ENCODE measurements at places on chromosomes 12 and 14. TPM values are rescaled to one million over a fixed set of nuclear protein-coding genes. Genes with fewer than 3 reads are reported as not detected.

Gene EIF2S3B
- 1.8 TPM for total RNA-seq

- DNase-seq, result no peak
Observed at GRCh38 chr12:44380861-44381260, 495.3 kb downstream of the NELL2 start.

DNA sequence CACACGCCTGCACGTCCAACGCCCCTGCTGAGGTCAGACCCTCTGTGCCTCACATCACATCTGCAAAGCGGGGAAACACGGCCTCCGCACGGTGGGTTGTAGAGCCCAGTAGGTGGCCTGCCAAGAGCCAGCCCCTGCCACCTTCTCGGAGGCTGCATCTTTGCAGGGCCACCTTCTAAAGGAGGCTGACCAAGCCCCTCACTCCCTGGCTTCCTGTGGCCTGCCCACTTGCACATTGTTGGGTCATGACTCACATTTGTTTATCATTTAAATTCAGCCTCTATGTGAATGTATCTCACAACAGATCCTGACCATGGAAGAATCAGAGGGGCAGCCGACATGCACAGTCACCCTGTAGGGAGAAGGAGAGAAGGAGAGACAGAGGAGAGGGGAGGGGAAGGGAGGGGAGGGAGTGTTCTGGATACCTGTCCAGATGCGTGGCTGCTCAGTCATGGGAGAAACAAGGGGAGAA, 319.5 kb upstream of the DIO3 start:
- no peak for DNase-seq

Gene STYK1
- 0.79 TPM for total RNA-seq

Gene SYT10
- 1.2 TPM for total RNA-seq

Gene NKX2-1
- total RNA-seq, result not detected

Gene CLEC7A
- total RNA-seq, result not detected

Gene LMBR1L
- total RNA-seq, result 143 TPM

GRCh38 chr12:131088701-131089530, 135.2 kb downstream of the ADGRD1 start:
- DNase-seq, result peak; percentile 6

- no peak for DNase-seq
Observed at GRCh38 chr12:31205054-31205453, 120.9 kb downstream of the SINHCAF start.

- no peak for DNase-seq
Observed at GRCh38 chr14:45140661-45141187, 5.0 kb downstream of the FANCM start.

DNA sequence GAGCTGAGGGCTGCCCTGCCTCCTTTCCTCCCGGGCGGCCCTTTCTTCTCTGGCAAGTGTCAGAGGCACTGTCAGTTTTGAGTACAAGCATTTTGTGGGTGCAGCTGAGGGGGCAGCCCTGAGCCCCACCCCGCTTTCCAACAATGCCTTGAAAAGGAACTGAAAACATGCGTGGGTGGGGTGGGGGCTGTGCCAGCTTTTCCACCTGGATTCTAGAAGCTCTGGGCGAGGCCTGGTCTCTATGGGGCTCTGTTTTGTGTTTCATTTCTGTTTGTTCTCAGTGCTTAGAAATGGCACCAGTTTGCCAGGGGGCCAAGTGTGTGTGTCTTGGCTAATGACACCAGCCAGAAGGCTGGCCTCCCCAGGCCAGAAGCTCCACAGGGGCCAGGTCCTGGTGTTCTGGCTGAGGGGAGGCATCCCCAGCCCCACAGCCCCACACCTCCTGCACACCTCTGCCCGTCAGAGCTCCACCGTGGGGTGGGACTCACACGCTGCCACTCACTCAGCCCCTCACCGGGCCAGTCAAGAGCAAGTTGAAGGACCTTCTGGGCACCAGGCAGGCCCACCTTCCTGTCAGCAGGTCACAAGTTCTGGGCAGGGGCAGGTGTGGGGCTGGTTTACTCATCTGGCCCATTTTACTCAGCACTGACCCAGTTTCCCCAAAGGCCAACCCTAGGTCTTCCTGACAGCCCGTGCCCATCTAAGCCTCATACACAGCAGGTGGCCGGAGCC, 155.1 kb downstream of the CALM1 start:
- DNase-seq, result no peak

- DNase-seq, result no peak
Observed at GRCh38 chr12:68441167-68441566, 109.0 kb upstream of the MDM1 start.

DNA sequence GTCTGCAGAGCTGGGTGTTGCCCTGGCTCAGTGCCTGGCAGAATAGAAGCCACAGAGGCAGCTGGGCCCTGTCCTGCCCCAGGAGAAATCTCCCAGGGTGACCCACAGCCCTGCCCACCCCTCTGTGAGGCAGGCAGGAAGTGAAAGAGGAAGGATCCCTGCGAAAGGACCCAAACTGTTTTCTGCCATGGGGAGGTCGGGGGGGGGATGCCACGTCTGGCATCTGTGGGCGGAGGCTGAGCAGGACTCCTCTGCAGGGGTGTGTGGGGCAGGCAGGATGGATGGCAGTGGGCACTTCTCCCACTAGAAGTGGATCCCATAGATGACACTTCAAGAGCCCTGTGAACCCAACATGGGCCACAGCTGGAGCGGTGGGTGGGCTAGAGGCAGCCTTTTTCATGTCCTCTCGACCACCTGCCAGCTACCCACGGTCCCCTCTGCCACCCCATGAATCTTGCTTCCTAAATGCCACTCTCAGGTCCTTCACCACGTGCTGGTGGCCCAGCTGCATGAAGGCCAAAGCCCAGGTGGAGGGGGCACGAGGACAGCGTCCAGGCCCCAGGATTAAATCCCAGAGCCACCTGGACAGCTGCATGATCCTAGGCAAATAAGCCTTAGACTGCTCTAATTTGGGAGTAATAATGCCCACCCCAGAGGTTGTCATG, 3.6 kb downstream of the PAPLN start:
- no peak for DNase-seq

DNA sequence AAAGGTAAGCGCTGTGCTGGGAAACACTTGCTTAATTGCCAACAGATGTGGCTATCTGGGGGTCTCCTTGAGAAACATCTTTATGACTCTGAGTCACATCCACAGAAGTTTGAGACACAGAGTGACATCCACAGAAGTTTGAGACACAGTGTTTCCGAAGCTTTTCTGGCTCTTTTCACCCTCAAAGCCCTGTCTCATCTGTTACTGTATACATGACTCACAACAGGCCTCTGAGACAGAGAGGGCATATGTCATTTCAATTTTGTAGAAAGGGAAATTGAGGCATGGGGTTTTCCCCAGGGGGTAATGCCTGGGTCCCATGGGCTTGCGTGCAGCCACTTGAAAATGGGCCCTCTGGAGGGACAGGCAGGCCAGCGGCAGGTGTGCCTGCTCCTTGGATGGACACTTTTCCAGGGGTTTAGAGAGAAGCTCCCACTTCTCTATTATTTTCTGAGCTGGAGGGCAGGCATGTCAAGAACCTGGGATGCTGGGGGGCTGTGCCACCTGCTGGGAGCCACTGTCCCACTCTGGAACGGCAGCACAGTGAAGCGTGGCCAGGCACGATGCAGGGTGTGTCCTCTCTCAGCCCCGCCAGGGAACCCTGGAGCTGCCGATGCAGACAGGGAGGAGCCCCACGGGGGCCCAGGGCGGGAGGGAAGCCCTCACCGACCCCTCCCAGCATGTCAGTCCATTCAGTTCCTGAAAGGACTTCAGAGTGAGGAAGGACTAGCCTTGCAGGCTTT, 111.3 kb upstream of the FKBP4 start:
- no peak for DNase-seq

DNA sequence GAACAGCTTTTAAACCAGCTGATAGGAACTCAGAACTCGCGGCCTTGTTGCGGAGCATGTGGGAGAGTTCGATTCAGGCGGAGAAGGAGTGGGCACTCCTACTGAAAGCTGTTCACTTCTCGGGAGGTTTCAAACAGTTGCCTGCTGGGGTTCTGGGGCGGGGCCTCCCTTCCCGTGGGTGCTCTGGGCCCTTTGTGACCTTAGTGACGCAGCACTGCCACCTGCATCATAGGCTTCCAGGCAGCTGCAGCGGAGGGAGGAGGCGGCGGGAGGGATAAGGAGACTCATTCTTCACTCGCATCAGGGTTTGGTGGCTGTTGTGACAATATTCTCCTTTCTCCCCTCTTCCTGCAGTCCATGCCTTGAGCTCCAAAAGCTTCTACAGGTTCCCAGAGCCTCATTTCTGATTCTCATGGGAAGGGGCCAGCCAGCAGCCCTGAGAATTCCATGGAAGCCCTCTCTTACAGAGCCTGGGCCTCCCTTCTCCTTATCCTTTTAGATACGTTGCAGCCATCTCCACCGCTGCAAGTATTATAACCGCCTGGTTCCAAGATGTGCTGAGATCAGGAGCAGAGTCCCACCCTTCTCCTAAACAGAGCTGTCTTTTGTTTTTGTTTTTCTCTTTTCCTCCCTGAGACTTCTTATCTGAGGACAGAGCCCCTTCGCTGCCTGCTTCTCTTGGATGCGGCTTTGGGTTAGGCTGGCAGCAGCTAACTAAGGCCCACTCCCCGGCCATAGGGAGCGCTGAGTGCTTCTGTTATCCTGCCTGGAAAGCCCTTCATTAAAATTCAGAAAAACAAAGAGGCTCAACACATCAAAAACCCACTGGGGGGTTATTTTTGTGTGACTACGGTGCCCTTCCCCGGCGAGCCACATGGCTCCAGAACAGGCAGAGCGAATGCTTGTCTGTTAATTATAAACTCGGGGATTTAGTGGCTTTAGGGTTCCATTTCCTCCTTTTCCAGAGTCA, 67.6 kb upstream of the GPATCH2L start:
- no peak for DNase-seq

Gene ANO2
- 2.8 TPM for total RNA-seq

Gene FOXN4
- total RNA-seq, result 0.33 TPM

DNA sequence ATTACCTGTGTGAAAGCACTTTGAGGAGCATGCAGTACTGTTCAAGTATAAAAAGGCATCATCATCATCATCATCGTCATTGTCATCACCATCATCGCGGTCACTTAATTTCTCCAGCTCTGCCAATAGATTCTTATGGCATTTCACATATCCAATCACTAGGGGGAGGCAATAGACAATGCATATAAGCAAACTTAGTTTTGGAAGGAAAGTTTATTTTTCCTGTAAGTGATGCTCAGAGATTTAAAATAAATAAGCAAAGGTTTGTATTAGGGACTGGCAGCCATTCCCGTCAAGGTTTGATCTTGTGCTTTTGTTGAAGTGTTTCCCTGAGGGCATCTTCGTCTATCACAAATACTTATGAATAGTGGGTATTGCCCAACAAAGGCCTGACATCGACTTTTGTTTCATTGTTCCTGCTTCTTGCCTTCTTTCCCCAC, 127.4 kb downstream of the KTN1 start:
- DNase-seq, result no peak

Gene SLC16A7
- 6.5 TPM for total RNA-seq

Gene OR6C2
- total RNA-seq, result not detected

Gene KRT6C
- not detected for total RNA-seq

Gene SERPINA1
- total RNA-seq, result 431 TPM

GRCh38 chr14:66046035-66046434, 440.1 kb upstream of the CCDC196 start:
- no peak for DNase-seq

GRCh38 chr12:132535019-132535418, 45.1 kb downstream of the FBRSL1 start:
- DNase-seq, result no peak

DNA sequence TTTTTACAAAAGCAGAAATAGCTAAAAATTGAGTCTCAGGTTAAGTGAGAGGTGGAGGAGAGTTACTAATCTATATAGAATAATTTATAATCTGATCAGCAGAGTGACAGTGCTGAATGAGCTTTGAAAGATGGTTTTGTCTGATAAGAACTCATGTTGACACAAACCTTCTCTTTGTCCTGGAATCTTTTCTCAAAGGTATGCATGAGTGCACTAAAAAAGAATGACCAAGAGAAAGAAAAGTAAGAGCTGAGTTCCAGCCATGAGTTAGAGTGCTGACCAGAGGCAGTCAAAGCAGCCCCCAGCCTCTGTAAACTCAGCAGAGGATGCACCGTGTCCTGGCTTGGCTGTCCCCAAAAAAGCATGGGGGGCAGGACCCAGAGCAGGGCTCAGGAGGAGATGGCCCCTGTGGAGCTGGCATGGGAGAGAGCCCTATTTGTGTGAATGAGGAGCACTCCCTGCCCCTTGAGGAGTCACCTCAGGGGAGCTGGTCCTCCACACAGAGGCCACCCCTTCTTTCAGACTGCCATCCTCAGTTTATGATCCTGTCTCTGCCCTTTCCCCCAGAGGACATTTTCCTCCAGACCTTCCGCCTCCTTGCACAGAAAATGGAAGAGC, 129.8 kb downstream of the SEC23A start:
- DNase-seq, result no peak

Gene LTBR
- 18.3 TPM for total RNA-seq

DNA sequence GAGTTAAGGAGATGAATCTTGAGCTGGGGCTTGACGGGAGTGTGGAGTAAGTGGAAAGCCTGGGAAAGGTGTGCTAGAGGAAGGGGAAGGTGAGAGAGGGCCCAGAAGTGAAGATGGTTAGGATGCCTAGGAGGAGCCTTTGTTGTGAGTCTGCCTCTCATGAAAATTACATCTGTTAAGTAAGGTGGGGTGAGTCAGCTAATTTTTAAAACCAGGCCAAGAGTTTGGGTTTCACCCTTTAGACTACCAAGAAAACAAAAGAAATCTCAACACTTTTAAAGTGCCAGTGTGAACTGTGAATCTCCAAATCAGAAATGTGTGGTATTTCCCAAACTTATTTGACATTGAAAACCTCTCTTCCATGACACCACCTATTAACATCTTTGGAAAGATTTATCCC, 185.2 kb downstream of the CRADD start:
- DNase-seq, result no peak

- peak; percentile 30 for DNase-seq
Observed at GRCh38 chr12:12837025-12837812, 24.1 kb downstream of the DDX47 start.

Gene VRTN
- total RNA-seq, result 1.5 TPM

Gene AQP2
- total RNA-seq, result 0.29 TPM

Gene CCDC177
- 0.22 TPM for total RNA-seq

DNA sequence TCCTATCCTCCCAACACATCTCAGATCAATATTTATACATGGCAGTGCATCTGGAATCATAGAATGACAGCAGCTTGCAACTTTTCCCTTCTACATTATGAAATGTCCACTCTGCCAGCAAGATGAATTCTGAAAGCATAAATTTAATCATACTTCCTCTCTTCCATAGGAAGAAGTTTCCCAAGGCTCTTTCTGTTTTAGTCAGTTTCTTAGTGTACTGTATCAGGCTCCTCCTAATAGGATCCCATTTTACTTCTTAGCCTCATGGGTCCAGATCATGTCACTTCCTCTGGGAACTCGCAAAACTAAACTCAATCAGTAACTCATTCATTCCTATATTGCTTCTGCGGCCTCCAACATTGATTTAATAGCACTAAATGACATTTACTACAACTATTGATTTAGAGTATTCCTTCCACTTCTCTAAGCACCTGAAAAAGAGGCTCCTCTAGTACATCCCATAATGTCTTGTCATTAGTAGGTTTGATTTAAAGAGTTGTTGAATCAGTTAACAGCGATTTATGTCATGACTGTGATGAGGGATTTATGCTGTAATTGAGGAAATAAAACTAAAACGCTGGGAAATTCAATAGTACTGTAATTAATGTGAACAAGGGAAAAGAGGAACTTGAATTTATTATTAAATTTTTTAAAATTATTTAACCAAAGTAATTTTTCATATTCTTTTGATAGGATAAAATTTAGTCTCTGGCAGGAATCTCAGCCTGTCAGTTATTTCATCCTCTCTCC, 4.0 kb downstream of the CLEC1A start:
- no peak for DNase-seq
